ENCODE measurements at places on chromosomes 6 and 20. TPM values are rescaled to one million over a fixed set of nuclear protein-coding genes. Genes with fewer than 3 reads are reported as not detected.

MYL9 gene
- 287 TPM for total RNA-seq

PAX1 gene
- not detected for total RNA-seq

RUNX2 gene
- 0.18 TPM for total RNA-seq

MCCD1 gene
- total RNA-seq, result not detected

ERVFRD-1 gene
- total RNA-seq, result not detected

GTSF1L gene
- not detected for total RNA-seq

SIGLEC1 gene
- total RNA-seq, result not detected

PHF10 gene
- total RNA-seq, result 85.9 TPM

NXT1 gene
- total RNA-seq, result 16.8 TPM

EPPIN gene
- not detected for total RNA-seq

EFCAB8 gene
- total RNA-seq, result 2.5 TPM

FOXS1 gene
- total RNA-seq, result not detected

ETV7 gene
- total RNA-seq, result 0.42 TPM

CCN5 gene
- total RNA-seq, result not detected

CLPSL2 gene
- total RNA-seq, result 1.0 TPM

E2F1 gene
- total RNA-seq, result 33.7 TPM

ENPP4 gene
- total RNA-seq, result 8.7 TPM

IL20RA gene
- 0.13 TPM for total RNA-seq

ZBTB46 gene
- total RNA-seq, result 28.0 TPM

MTFR2 gene
- total RNA-seq, result 4.0 TPM

TREM2 gene
- not detected for total RNA-seq

DOK5 gene
- 6.3 TPM for total RNA-seq

COL9A3 gene
- total RNA-seq, result 43.0 TPM

TSPYL1 gene
- total RNA-seq, result 78.8 TPM

OPRM1 gene
- total RNA-seq, result not detected

DEFB124 gene
- total RNA-seq, result not detected

CALHM4 gene
- total RNA-seq, result not detected

LY86 gene
- not detected for total RNA-seq

GMPR gene
- 20.7 TPM for total RNA-seq

PHACTR1 gene
- 9.9 TPM for total RNA-seq

RGS17 gene
- total RNA-seq, result 3.7 TPM

C6orf141 gene
- 1.7 TPM for total RNA-seq

C6orf15 gene
- total RNA-seq, result not detected

FAM217A gene
- not detected for total RNA-seq

CDH4 gene
- 1.5 TPM for total RNA-seq

GABRR2 gene
- 0.27 TPM for total RNA-seq

ABHD16B gene
- total RNA-seq, result not detected

C2 gene
- 0.66 TPM for total RNA-seq

ATG5 gene
- total RNA-seq, result 29.5 TPM

LRRC73 gene
- total RNA-seq, result 1.0 TPM

NFATC2 gene
- 1.9 TPM for total RNA-seq

WTAP gene
- 119 TPM for total RNA-seq

PLTP gene
- total RNA-seq, result 137 TPM

FAM83B gene
- 13.1 TPM for total RNA-seq

MICA gene
- total RNA-seq, result 12.5 TPM

RARS2 gene
- 54.9 TPM for total RNA-seq

LTB gene
- 10.6 TPM for total RNA-seq

TP53TG5 gene
- total RNA-seq, result 1.1 TPM

ENPP5 gene
- 13.9 TPM for total RNA-seq

GJA10 gene
- total RNA-seq, result 0.42 TPM

CCN2 gene
- 26.3 TPM for total RNA-seq

LBP gene
- total RNA-seq, result 0.11 TPM

CD2AP gene
- 64.0 TPM for total RNA-seq

SALL4 gene
- 409 TPM for total RNA-seq

PRRT1 gene
- 3.0 TPM for total RNA-seq

SLC18B1 gene
- 15.3 TPM for total RNA-seq

MRAP2 gene
- 9.5 TPM for total RNA-seq

CDYL gene
- 59.1 TPM for total RNA-seq

TMEM151B gene
- total RNA-seq, result 0.22 TPM
